ENCODE measurements at places on chromosomes 13 and 19.

DNA sequence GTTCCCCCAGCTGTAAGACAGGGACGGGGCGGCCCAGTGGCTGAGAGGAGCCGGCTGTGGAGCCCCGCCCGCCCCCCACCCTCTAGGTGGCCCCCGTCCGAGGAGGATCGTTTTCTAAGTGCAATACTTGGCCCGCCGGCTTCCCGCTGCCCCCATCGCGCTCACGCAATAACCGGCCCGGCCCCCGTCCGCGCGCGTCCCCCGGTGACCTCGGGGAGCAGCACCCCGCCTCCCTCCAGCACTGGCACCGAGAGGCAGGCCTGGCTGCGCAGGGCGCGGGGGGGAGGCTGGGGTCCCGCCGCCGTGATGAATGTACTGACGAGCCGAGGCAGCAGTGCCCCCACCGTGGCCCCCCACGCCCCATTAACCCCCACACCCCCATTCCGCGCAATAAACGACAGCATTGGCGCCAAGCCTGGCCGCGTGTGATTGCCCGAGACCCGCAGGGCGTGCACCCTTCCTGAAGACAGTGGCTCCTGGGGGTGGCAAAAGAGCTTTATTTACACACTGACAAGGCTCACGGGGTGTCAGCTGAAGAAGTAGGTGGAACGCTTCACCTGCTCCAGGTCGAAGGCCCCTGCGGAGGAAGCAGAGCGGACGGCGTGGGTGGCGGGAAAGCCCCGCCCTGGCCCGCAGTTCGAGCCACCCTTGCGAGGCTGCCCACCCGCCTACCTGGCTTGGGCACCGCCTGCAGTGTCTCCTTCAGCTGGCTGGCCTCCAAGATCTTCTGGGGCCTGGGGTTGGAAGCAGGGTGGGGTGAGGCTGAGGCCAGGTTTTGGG is 16.4 kb downstream of the POLRMT start:
- DNase-seq = no peak

DNA sequence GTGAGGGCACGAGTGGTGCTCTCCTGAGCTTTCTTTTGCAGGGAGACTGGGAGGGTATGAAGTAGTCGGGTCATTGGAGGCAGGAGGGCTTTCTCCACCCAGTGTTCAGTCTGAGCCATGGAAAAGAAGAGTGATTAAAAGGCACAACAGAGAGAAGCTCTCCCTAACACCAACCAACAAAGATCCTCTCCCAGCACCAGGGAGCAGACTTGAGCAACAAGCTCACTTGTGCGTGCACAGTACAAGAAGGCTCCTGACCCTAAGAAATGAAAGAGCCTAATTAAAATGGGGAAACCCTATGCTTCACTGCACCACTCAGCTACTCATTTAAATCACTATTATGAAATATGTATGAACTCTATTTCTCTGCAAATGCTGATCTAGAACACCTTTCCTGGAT is 276.3 kb upstream of the SOX21 start:
- no peak for DNase-seq

GRCh38 chr13:46476174-46476573 is 76.8 kb upstream of the LRCH1 start:
- DNase-seq = no peak

DNA sequence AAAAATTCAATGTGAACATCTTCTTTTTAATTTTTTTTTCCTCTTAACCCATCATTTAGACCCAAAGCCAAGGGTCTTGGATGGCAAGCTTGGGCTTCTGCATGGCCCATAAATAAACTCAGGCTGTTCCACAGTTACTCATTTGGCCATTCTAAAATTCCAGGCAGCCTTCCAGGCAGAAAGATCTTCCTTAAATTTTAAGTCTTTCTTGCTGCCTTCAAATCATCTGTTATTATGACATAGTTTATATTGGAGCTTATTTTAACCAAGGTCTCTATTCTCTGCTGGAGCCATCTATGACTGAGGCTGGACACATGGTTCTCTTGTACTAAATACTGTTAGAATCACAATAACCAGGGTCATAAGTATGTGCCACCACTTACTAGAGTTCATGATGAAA is 317.3 kb upstream of the MAB21L1 start:
- DNase-seq = no peak

DNA sequence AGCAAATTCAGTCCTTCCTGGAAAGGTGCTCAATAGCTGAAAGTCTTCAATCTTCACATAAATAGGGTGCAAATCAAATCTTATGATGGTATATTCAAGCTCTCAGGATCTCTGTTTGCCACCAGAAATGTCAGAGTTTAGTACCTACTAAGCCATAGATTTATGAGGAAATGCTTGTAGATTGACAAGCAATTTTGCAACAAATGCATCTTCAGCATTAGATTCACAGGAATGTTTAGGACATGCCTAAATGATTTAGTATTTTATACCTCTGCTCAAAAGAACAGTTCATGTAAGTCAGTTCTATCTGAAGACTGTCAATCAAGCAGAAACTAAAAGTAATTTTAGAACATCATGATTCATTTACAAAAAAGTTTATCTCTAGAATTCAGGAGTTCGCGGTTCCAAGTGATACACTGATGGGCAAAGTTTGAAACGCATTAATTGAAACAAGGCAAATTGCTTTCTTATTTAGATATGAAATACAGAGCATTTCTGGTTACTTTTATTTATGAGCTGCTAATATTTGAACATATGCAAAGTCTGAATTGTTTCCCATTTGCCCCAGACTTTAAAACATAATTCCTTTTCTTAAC is 65.7 kb downstream of the DACH1 start:
- DNase-seq = no peak

- no peak for DNase-seq
These were observed 10.7 kb upstream of the CCDC124 start for GRCh38 chr19:17922138-17922537.

GRCh38 chr19:56423985-56424353 is 19.8 kb downstream of the ZNF583 start:
- no peak for DNase-seq

DNA sequence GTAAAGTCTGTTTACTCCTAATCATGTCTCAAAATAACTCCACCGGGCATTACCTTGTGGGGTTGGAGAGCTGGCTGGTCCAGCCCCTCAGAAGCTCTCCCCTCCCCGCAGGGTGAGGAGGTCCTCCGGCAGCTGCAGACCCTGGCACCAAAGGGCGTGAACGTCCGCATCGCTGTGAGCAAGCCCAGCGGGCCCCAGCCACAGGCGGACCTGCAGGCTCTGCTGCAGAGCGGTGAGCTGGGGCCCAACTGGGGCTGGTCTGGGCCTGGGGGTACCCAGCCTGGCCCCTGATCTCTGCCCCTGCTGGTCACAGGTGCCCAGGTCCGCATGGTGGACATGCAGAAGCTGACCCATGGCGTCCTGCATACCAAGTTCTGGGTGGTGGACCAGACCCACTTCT is 20.2 kb downstream of the HIPK4 start:
- no peak for DNase-seq

DNA sequence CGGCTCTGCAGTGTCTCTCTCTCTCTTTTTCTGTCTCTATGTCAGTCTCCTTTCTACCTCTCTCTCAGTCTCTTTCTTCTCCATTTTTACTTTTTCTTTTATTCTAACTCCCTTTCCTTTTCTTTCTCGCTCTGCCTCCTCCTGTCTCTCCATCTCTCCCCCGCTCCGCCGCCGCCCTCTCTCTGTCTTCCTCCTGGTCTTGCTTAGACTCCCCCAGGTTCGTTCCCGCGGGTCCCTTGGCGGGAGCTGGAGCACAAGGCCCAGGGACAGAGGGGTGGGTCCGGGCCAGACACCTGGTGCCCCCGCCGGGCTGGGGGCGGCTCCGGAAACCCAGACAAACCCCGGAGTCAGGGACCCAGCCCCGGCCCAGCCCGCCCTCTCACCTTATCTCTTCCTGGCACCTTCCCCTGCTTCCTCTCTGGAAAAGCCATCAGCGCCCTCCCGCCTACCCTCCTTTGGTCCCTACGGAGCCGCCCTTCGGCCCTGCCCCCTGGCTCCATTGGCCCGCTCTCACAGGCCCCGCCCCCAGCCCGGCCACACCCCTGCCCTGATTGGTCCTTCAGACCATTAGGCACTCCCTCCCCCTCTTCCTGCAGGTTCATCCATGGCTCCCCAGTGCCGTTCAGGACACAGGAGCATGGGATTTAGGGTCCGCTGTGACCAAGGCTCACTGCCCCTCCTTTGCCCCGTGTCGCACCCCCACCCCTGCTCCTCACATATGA is 15.4 kb upstream of the NOP53 start:
- DNase-seq = no peak

GRCh38 chr13:100666124-100666523 is 8.5 kb downstream of the TMTC4 start:
- no peak for DNase-seq

GRCh38 chr13:98823442-98823841 is 71.0 kb upstream of the SLC15A1 start:
- no peak for DNase-seq

GRCh38 chr13:34772881-34773280 is 169.2 kb upstream of the NBEA start:
- no peak for DNase-seq

DNA sequence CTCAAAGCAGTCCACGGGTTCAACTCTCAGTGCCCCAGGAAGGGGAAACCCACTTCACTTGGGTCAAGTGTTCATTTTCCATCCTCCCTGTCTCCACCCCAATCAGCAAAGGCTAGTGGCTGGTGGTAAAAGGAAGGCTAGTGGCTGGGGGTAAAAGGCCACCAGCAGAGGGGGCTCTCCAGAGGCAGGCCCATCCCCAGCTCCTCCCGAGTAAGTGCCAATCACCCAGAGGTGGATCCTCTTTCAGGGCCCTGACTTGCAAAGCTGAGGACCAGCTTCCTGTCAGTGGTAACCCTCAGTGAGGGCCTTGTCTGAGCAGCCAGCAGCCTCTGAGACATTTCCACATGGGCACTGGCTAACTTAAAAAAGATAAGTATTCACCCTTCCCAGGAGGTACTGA is 22.0 kb upstream of the TPT1 start:
- no peak for DNase-seq

- DNase-seq = no peak
These were observed 78.8 kb downstream of the ZNF726 start for GRCh38 chr19:23993440-23993839.

DNA sequence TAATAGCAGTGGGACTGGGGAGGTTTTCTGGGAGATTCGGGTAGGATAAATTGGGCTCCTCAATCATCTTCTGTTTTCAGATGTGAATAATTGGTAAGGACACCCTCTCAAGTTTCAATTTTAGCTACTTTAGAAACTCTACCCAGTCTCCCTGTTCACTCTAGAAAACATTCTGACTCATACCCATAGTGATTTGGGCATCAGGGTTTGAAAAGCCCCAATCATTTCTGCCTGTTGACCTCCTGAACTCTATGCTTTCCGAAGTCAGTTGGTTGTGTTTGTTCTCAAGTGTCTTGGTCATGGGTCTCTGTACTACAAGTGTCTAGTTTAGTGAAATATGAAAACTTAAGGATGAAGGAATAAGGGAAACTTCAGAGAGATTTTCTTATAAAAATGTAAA is 911.3 kb upstream of the GPC6 start:
- DNase-seq = no peak

DNA sequence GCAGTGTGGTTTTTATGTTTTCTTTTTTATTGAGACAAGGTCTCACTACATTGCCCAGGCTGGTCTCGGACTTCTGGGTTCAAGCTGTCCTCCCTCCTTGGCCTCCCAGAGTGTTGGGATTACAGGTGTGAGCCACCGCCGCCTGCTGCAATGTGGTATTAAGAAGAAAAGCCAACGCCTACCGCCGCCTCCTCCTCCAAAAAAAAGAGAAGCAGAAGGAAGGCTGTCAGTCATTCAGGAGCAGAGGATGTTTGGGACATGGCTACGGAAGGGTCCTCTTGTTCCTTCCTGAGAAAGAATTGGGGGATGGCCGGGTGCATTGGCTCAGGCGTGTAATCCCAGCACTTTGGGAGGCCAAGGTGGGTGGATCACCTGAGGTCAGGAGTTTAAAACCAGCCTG is 1.2 kb downstream of the PPP1R37 start:
- DNase-seq = no peak

DNA sequence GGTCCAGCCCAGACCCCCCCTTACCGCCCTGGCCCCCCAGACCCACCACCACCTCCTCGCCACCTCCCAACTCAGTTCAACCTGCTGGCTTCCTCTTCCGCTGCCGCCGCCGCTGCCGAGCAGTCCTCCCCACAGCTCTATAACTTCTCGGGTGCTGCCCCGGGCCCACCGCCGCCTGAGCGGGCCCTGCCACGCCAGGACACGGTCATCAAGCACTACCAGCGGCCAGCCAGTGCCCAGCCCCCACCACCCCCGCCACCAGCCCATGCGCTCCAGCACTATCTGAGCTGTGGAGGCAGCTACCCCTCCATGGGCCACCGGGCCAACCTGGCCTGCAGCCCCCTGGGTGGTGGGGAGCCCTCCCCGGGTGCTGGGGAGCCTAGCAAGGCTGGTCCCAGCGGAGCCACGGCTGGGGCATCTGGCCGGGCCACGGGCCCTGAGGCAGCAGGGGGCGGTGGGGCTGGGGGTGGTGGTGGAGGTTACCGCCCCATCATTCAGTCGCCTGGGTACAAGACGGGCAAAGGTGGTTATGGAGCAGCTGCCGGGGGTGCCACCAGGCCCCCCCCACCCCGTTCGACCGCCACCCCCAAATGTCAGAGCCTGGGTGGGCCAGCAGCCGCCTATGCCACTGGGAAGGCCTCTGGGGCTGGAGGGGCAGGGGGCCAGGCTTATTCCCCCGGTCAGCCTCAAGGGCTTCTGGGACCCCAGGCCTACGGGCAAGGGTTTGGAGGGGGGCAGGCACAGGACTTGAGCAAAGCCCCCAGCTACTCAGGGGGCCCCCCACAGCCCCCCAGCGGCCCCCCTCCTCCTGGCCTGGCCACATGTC is 4.2 kb downstream of the PRR12 start:
- no peak for DNase-seq

GRCh38 chr13:101576455-101576854 is 124.0 kb downstream of the ITGBL1 start:
- DNase-seq = no peak

- DNase-seq = no peak
These were observed 13.5 kb upstream of the CCDC97 start for GRCh38 chr19:41296433-41296871.

- no peak for DNase-seq
These were observed 42.7 kb downstream of the ADPRHL1 start for GRCh38 chr13:113410472-113411201.

DNA sequence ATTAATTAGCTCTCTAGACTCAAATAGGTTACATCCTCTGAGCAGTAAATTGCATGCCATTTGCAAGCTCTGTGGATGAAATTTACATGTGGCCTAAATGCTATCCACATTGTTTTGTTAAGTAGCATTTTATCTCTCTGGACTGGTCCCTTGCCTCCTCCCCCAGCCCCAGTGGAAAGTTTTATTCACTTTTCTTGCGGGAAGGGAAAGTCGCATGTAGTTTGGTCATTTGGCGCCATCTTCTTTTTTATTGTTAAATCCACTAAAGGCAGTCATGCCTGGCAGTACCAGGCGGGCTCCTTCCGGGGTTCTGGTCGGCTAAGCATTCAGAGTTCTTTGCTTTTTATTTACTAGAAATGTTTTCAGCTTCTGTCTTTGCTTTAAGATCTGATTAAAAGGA is 188.7 kb downstream of the TM9SF2 start:
- no peak for DNase-seq

- DNase-seq = no peak
These were observed 52.0 kb downstream of the KLF2 start for GRCh38 chr19:16376649-16377048.

DNA sequence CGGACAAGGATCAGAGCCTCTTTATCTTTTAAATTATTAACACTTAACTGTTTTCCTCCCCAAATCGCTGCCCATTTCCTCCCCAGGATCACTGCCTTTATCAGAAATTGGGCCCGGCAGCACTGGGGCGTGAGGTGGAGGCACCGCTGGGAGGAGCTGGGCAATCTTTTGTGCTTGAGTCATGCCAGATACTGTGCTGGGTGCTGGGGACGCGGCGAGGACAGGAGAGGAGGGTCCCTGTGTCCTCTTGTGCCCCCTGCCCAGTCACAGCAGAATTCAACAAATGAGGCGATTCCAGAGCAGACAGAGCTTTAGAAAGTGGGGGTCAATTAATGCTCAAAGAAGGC is 347.8 kb downstream of the ZNF536 start:
- DNase-seq = no peak

Measured in esophagus squamous epithelium (tissue), 5 donors.